ENCODE measurements at places on chromosomes 5 and 9. TPM values are rescaled to one million over a fixed set of nuclear protein-coding genes. Genes with fewer than 3 reads are reported as not detected.

LHFPL2 gene
- total RNA-seq: 20.0 TPM

GRCh38 chr5:124743602-124744169 is 2.8 kb downstream of the ZNF608 start:
- no peaks in the 10 kb centered on the region for H3K27me3 ChIP-seq
- no peak overlapping the region for H3K4me3 ChIP-seq
- H3K27ac ChIP-seq: no peak overlapping the region
- peaks cover 46% of the 10 kb centered on the region for H3K4me1 ChIP-seq
- DNase-seq: no peak

CER1 gene
- total RNA-seq: not detected

DNA sequence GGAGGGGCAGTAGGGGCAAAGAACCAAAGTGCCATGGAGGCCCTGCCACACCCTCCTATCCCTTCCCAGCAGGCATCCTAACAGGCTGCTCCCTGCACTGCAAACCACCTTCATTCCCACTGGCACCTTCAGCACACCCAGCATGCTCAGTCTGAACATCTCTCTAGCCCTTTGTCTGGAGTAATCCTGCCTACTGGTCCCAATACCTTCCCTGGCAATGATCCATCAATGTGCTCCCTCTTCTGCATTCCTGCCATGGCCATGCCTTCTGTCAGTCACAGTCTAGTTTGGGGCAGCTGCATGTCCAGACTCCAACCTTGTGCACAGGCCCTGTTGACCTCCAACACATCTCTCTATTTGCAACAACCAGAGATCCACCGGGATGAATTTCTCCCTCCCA is 4.9 kb downstream of the MACROH2A1 start:
- H3K4me3 ChIP-seq: no peak overlapping the region
- H3K27ac ChIP-seq: no peak overlapping the region
- H3K36me3 ChIP-seq: peaks cover 45% of the 10 kb centered on the region
- H3K4me1 ChIP-seq: peaks cover 70% of the 10 kb centered on the region

DNA sequence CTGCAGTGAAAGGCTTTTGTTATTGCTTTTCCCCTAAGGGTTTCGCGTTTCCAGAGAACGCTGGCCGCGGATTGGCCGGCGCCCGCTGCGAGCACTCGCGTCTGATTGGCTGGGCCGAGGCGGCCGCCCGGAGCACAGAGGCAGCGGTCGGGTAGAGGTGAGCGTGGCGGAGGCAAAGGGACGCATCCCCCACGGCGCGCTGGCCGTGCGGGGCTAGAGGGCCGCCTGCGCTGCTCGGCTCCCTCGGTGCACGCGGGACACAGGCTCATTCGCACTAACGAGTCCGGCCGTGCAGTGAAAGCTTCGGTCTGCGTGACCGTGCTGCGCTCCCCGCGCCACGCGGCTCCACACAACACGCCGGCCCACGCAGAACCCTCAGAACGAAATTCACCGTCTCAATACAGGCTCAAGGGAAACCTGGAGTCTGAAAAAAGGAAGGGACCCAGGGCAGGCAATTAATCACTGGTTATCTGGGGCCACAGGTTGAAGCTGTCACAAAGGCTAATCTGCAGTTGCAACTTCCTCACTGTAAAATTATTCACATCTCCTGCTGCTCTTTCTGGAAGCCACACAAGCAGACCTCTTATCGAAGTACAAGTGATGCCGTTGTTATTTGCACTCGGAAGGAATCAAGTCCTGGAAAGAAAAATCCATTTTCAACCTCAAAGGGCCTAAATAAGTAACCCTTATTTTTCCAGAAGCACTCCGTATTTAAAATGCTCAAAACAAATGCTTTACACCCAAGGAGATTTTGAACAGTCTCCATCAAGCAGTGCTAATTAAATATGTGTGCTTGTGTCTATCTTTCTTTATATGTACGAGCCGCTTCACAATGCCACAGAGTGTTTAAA is 94.6 kb downstream of the ZNF608 start:
- DNase-seq: peak; percentile 52
- peak overlapping the region; percentile 31 for H3K4me3 ChIP-seq
- peak overlapping the region; percentile 31 for H3K27ac ChIP-seq
- no peaks in the 10 kb centered on the region for H3K27me3 ChIP-seq

GRCh38 chr9:137138722-137139467 is at the start of gene GRIN1:
GRIN1 (plus strand) TSS chr9:137139154; CDS start chr9:137139487, 333 bp downstream.
- no peaks in the 10 kb centered on the region for H3K4me1 ChIP-seq
- H3K27me3 ChIP-seq: peaks cover 33% of the 10 kb centered on the region
- DNase-seq: no peak

LRRC19 gene
- not detected for total RNA-seq

GRCh38 chr9:3954331-3955304 is 345.2 kb downstream of the GLIS3 start:
- no peaks in the 10 kb centered on the region for H3K27me3 ChIP-seq
- no peaks in the 10 kb centered on the region for H3K4me1 ChIP-seq
- H3K27ac ChIP-seq: no peak overlapping the region
- no peak overlapping the region for H3K4me3 ChIP-seq
- no peak for DNase-seq

DNA sequence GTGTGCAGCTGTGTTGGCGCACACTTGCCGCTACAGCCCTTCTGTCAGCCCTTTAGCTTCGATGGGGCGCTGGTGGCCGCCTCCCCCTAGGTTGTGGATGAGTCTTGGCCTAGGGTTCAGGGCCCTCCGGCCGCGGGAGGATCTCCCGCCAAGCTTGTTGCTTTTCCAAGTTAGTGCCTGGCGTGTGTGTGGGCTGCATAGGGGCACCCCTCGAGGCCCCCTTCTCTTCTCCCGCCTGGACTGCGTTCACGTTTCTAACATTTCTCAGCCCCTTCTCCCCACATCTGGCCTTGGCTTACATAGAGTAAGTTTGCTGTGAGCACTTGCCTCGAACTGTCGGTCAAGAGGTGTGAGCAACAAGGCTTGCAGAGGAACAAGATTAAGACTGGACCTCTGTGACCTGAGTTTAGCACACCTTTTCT is 413 bp upstream of the OXCT1 start:
- peaks cover 8% of the 10 kb centered on the region for H3K4me1 ChIP-seq
- peak overlapping the region; percentile 22 for H3K4me3 ChIP-seq
- H3K27me3 ChIP-seq: no peaks in the 10 kb centered on the region
- DNase-seq: no peak
- no peak overlapping the region for H3K27ac ChIP-seq

PAIP1 gene
- 141 TPM for total RNA-seq

TNFSF8 gene
- not detected for total RNA-seq

- no peaks in the 10 kb centered on the region for H3K27me3 ChIP-seq
- no peaks in the 10 kb centered on the region for H3K36me3 ChIP-seq
- peak overlapping the region; percentile 67 for H3K4me3 ChIP-seq
- DNase-seq: no peak
- peaks cover 95% of the 10 kb centered on the region for H3K4me1 ChIP-seq
Measured at GRCh38 chr9:69175486-69175885, 1.4 kb downstream of the TJP2 start.

- H3K4me1 ChIP-seq: no peaks in the 10 kb centered on the region
- H3K27me3 ChIP-seq: no peaks in the 10 kb centered on the region
- no peak overlapping the region for H3K4me3 ChIP-seq
- DNase-seq: no peak
- no peak overlapping the region for H3K27ac ChIP-seq
Measured at GRCh38 chr9:11349187-11349586, 736.4 kb upstream of the PTPRD start.

- H3K27me3 ChIP-seq: no peaks in the 10 kb centered on the region
- no peak for DNase-seq
Measured at GRCh38 chr5:143065185-143065965, 295.2 kb downstream of the ARHGAP26 start.

DNA sequence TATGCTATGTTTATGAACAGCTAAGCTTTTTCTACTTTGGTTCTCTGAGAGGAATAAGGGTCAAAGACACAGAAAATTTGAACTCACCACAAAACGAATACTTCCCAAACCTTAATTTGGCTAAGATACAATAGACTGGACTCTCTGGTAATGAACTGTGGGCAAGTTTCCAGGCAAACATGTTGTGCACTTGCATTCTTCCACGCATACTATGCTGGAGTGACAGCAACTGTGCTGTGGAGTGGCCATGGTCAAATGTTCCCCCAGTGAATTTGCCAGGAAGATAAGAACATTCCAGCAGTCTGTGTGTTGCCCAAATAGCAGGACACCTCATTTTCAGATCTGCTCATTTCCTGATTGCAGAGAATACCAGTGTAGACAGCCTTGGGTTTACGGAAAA is 275.3 kb upstream of the IL12B start:
- no peak for DNase-seq
- no peaks in the 10 kb centered on the region for H3K4me1 ChIP-seq
- no peaks in the 10 kb centered on the region for H3K27me3 ChIP-seq
- no peaks in the 10 kb centered on the region for H3K36me3 ChIP-seq
- H3K4me3 ChIP-seq: no peak overlapping the region
- H3K27ac ChIP-seq: no peak overlapping the region

DNA sequence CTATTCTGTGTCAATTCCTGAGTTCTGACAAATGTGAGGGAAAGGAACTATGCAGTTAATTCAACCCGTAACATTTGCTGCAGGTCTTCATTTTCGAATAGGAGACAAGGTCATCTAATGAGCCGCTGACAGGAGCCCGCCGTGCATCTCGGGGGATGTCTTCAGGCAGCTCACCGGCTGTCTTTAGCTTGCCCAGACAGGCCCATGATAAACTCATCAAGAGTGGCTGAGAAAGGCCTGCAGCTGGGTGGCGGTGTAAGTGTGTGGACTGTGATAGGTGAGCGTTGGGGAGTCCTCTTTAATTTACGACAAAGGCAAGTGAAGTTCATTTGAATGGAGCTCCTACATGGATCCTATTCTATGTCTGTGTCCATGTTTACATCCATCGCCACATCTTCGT is 190.5 kb downstream of the ADCY2 start:
- no peaks in the 10 kb centered on the region for H3K4me1 ChIP-seq
- no peak for DNase-seq
- H3K36me3 ChIP-seq: no peaks in the 10 kb centered on the region

- H3K4me1 ChIP-seq: no peaks in the 10 kb centered on the region
- DNase-seq: no peak
- H3K27ac ChIP-seq: no peak overlapping the region
- peaks cover 3% of the 10 kb centered on the region for H3K27me3 ChIP-seq
- no peak overlapping the region for H3K4me3 ChIP-seq
Measured at GRCh38 chr5:32740651-32741050, 29.5 kb downstream of the NPR3 start.

DNA sequence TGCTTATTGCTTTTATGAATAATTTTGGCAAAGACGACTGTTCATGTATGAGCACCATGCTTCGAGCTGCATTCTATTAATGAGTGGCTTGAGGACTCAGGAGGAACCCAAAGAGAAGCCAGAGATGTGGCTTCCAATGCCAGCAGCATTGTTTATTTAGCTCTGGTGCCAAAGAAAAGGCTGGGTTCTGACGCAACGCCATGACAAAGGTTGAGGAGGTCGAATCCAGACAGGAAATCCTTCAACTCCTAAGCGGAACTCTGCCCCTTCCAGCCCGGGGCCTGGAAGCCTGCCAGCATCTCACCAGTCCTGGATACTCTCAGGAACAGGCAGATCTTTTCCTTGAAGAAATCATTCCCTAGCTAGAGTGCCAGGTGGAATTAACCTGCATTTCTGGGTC is 104.4 kb downstream of the ARHGAP26 start:
- no peaks in the 10 kb centered on the region for H3K36me3 ChIP-seq
- H3K27me3 ChIP-seq: no peaks in the 10 kb centered on the region
- DNase-seq: peak; percentile 67
- H3K27ac ChIP-seq: no peak overlapping the region
- H3K4me3 ChIP-seq: no peak overlapping the region

GRCh38 chr5:151820903-151821302 is 49.1 kb downstream of the G3BP1 start:
- DNase-seq: peak; percentile 98
- no peaks in the 10 kb centered on the region for H3K27me3 ChIP-seq
- H3K4me3 ChIP-seq: 0 out of 2 replicates have a peak overlapping the region, but pooled peaks have one; percentile 1
- peaks cover 53% of the 10 kb centered on the region for H3K4me1 ChIP-seq
- H3K36me3 ChIP-seq: peaks cover 2% of the 10 kb centered on the region

- no peak overlapping the region for H3K27ac ChIP-seq
- DNase-seq: no peak
- H3K4me1 ChIP-seq: no peaks in the 10 kb centered on the region
- no peaks in the 10 kb centered on the region for H3K27me3 ChIP-seq
- H3K4me3 ChIP-seq: no peak overlapping the region
- no peaks in the 10 kb centered on the region for H3K36me3 ChIP-seq
Measured at GRCh38 chr9:121399126-121399882, 29.3 kb upstream of the STOM start.

DNA sequence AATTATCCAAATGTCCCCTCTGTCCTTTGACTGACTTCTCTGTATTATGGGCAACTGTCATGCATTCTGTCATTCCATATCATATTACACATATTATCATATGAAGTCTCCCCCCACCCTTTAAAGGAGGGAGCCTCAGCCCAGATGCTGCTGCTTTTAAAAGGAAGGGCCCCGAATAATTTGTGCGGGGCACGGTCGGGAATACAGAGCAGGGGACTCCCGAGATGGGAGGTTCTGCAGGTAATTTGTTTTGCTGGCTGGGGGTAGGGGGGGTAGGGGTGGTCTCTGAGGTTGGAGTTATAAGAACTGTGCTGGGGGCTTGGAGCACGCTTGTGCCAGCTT is 10.1 kb upstream of the LHX2 start:
- H3K36me3 ChIP-seq: no peaks in the 10 kb centered on the region
- no peak overlapping the region for H3K4me3 ChIP-seq
- no peak overlapping the region for H3K27ac ChIP-seq
- H3K4me1 ChIP-seq: peaks cover 20% of the 10 kb centered on the region
- no peak for DNase-seq
- H3K27me3 ChIP-seq: peaks cover 19% of the 10 kb centered on the region

NFIL3 gene
- total RNA-seq: 64.2 TPM

DNA sequence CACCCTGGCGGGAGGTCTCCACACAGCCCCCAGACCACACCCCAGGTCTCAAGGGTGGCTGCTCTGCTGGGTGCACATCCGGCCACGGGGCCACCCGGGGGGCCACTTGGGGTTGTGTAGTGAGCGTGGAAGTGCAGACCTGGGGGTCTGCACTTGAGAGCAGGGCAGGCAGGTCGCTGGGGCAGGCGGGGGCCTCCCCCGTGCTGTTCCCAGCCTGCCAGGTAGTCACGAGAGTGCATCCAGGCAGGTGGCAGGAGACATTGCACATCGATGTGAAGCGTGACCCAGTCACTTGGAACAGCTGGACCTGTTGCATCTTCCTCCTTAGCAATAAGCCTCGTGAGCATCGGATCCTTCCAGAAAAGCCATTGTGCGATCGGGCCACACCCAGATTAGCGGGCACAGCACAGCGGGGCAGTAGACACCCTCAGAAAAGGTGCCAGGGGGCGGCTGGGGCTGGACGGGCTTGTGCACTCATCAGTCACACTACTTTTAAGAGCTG is 4.8 kb upstream of the ENTPD8 start:
- DNase-seq: no peak
- no peak overlapping the region for H3K27ac ChIP-seq
- no peaks in the 10 kb centered on the region for H3K27me3 ChIP-seq
- peaks cover 25% of the 10 kb centered on the region for H3K4me1 ChIP-seq
- no peak overlapping the region for H3K4me3 ChIP-seq

GRCh38 chr5:18305288-18305924 is 671.1 kb downstream of the TAF11L14 start:
- DNase-seq: peak; percentile 13
- no peaks in the 10 kb centered on the region for H3K36me3 ChIP-seq
- no peak overlapping the region for H3K27ac ChIP-seq
- H3K4me3 ChIP-seq: no peak overlapping the region
- no peaks in the 10 kb centered on the region for H3K27me3 ChIP-seq

All from HepG2 (cell line).